ENCODE measurements at places on chromosomes 6 and 20.

DNA sequence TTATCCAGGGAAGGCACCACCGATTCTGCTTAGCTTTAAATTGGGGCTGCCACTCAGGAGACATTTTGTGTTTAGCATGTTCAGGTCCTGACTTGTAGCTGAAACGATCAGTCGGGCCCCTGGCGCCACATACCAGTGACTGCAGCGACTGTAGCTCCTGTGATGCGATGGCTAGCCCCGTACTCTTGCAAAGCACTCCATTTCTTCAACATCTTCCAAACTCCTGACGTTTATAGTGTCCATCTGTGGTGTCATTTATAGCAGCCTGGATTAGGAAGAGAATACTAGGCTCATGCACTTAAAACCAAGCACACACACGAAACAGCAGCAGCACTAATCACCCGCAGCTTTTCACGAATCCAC lies 13.0 kb downstream of the POU3F2 start:
- no peak for DNase-seq

DNA sequence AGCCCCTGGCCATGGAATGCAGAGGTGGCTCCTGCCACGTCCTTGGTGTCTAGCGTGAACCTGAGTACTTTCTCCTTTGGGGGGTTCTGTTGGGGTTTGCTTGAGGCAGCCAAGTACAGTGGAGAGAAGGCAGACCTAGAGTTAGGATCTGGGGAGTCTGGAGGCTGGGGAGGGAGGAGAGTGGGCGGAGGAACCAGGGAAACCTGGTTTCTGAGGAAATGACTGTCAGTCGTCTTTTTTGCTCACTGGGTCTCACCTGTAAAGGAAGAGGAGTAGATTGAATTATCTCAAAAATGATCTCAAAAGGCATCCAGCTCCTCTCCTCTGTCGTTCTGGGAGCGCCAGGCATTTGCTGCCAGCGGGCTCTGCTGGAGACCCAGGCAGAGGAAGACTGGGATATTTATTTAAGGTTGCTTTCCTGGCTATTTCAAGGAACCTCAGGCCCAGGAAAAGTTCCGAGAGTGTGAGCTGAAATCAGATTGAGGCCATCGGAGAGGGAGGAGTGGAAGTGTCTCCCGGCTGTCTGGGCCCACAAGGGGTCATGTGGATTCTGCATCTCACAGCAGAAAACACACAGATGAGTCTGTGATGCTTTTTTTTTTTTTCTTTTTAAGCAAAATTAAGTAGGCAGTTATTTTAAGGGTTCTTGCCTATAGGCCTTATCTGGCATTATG lies 16.1 kb downstream of the EPB41L1 start:
- DNase-seq, result no peak

DNA sequence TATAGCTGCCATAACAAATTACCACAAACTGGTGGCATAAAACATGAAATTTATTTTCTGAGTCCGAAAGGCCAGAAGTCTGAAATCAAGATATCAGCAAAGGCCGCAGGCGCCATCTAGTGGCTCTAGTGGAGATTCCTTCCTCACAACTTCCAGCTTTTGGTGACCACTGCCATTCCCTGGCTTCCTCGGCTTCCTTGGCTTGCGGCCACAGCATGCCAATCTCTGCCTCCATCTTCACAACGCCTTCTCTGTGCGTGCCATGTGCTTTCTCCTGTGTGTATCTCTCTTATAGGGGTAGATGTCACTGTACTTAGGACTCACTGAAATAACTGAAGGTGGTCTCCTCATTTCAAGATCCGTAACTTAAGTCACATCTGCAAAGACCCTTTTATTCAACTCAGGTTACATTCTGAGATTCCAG lies 5.4 kb upstream of the PLAGL1 start:
- DNase-seq, result no peak

- DNase-seq, result no peak
These were observed 121.6 kb downstream of the SLC16A10 start for GRCh38 chr6:111208933-111209332.

GRCh38 chr20:14470977-14471661 lies 133.7 kb upstream of the FLRT3 start:
- no peak for DNase-seq

GRCh38 chr6:43181621-43181941 lies 415 bp upstream of the CUL9 start:
- DNase-seq, result no peak

GRCh38 chr20:53138454-53139262 lies 166.5 kb downstream of the TSHZ2 start:
- DNase-seq, result no peak

DNA sequence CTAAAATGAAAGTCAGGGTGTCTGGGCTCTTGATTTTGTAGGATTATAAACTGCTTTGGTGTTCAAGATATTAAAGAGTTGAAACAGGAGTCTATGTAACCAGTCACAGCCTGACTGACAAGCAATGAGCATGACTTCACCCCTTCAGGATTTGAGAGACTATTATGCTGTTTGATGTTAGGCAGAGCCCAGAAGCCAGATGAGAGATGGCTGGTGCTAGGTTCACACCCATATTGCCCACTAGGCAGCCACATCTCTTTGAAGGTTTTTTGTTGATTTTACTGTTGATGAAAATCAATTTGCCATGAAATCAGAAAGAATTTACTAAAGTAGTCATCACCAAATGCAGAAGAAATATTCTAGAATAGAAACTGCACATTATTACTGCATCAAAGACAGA lies 243.6 kb downstream of the KHDRBS2 start:
- no peak for DNase-seq

- no peak for DNase-seq
These were observed 40.4 kb downstream of the GPR6 start for GRCh38 chr6:110018486-110018885.

- DNase-seq, result no peak
These were observed 28.3 kb downstream of the NPEPL1 start for GRCh38 chr20:58720890-58721289.

DNA sequence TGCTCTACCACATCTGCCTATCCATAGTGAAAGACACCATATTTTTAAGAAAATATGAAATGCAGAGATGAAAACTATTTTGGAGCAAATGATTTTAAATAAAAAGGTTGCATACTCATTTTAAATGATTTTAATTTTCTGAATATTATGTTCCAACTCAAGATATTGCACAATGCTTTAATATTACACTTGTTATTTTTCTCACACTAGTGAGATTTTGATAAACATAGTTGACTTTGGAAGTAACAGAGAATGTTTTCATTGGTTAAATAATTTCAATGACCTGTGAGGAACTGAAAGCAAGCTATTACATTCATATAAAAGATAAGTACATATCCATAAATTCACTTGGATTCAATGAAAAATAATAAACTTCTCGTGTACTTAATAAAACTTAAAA lies 7.2 kb upstream of the TMEM30A start:
- DNase-seq, result no peak

DNA sequence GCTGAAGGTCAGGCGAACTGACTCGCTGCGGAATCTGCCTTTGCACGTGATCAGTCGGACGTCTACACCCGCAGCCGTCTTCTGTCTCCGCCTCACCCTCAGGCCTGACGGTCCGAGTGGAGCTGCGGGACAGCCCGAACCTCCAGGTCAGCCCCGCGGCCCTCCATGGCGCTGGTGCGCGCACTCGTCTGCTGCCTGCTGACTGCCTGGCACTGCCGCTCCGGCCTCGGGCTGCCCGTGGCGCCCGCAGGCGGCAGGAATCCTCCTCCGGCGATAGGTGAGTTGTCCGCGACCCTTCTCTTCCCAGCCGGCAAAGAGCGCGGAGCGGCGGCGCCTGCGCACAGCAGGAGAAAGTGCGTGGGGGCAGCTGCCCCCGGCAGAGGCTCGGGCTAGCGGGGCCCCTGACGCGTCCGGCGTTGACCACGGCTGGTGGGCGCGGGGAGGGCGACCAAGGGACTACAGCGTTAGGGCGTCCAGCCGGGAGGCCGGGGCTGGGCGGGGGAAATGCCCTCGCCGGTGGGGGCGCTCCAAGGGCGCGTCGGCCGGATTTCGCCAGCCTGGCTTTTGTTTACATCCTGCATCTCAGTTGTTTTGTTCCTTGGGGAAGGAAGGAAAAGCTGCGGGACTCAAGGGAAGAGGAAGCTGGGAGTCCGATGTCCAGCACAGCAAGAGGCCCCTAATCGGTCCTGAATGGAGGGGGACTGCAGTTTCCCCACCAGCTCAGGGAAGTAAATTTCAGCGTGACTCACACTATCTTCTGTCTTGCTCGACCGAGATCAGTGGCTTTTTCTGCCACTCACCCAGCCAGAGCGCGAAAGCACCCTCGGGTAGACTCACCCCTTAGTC lies at the start of gene SMPDL3A:
Gene SMPDL3A (plus strand): TSS at position 77 of the 846 bp plus-strand sequence. CDS start 89 bp downstream, at position 166.
- peak; percentile 54 for DNase-seq

- no peak for DNase-seq
These were observed 204.1 kb upstream of the AGPAT4 start for GRCh38 chr6:161477876-161478425.

- peak; percentile 75 for DNase-seq
These were observed 249.5 kb downstream of the ADGRG6 start for GRCh38 chr6:142551274-142551811.

Data from NCI-H524 treated with DMSO at 0.1 percent for 48 hours (cell line).